Thoracic aorta (tissue), 2 donors: ENCODE measurements at places on chromosomes 6 and 20. TPM values are rescaled to one million over a fixed set of nuclear protein-coding genes. Genes with fewer than 3 reads are reported as not detected.

- no peak for DNase-seq
These were observed 19.7 kb downstream of the AKIRIN2 start for GRCh38 chr6:87682310-87682709.

- no peak for DNase-seq
These were observed 24.5 kb upstream of the RTF2 start for GRCh38 chr20:56443654-56444540.

Gene CNBD2
- total RNA-seq: 2.6 TPM

DNA sequence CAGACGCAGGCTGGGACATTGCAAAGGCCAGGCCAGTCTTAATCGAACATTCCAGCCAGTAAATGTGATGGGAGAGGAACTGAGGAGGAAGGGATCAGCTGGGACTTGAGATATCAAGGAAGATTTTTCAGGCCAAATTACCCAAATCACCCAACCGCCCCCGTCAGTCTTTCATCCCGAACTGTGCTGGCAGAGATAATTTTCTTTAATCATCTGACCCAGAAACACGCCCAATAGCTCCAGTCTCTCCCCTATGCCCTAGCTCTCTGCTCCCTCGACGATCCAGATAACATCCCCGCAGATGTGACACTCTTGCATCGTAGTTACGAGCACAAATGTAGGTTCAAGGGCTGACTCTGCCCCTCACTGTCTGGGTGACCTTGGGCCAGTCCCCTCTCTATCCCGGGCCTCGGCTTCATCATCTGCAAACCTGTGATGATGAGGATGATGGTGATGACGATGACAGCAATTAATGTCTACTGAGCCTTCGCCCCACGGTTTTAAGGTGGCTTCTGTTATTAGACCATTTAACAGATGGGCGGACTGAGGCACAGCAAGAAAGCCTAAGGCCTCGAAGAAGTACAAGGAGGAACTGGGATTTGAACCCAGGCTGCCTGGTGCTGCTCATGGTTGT lies 118.6 kb downstream of the PREX1 start:
- no peak for DNase-seq
